Activated CD4-positive, alpha-beta T cell treated with anti-CD3 and anti-CD28 coated beads for 48 hours (primary cell): ENCODE measurements at places on chromosomes 4 and X.

GRCh38 chr4:122635205-122635604 is 14.3 kb upstream of the IL21 start:
- DNase-seq = no peak

DNA sequence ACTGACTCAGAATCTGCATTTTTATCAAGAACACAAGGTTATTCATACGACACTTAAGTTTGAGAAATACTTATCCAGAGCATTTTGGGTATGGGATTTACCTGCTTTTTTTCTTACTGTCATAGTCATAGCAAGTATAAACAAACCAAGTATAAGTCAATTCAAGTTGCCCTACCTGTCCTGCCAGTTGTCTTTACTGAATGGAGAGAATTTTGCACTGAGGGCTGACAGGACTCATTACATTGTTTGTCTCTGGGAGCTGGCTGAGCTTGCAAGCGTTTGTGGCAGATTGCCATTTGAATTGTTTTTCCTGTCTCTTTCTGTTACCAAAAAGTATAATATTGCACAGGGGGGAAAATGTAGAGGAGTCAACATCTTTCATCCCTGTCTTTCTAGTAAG is 278.9 kb upstream of the MAGEC2 start:
- DNase-seq = no peak

DNA sequence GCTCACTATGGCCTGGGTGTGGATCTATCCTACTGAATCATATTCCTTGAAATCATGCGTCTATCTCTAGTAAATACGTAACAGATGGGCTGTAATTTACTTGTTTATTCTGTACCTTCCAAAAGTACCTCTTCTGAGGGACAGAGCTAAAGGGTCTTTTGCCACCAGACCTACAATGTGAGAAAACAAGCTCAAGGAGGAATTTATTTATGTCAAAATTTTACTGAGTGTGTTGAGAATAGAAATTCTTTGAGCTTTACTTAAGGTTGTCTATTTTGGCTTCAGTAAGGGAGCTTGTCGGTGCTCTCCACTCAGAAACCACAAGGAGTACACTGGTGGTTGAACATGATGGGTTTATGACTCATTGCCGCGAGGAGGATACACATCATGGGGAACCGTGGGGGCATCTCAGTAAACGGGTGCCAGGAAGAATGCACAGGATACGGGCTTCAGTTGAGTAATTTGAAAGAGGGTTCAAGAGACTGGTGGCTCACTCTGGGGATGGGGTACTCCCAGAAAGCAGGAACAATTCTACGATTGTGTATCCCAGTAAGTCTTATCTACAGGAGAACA is 3.0 kb downstream of the ANK2 start:
- DNase-seq = no peak

DNA sequence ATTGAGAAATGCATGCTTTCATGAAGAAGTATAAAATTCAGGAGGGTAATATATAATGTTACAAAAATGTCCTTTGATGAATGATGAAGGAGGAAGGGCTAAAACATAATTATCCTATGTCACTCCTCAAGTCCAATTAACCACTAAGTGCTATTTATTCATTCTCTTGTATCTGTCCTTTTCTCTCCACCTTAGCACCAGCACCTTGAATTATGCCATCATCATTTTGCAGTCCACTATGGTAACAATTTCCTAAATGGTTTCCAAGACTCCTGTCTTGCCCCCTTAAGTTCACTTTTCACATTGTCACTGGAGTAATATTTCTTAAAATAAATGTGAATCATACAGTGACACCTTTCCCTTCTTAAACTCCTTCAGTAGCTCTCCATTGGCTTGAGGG is 756.3 kb downstream of the STPG2 start:
- DNase-seq = no peak

DNA sequence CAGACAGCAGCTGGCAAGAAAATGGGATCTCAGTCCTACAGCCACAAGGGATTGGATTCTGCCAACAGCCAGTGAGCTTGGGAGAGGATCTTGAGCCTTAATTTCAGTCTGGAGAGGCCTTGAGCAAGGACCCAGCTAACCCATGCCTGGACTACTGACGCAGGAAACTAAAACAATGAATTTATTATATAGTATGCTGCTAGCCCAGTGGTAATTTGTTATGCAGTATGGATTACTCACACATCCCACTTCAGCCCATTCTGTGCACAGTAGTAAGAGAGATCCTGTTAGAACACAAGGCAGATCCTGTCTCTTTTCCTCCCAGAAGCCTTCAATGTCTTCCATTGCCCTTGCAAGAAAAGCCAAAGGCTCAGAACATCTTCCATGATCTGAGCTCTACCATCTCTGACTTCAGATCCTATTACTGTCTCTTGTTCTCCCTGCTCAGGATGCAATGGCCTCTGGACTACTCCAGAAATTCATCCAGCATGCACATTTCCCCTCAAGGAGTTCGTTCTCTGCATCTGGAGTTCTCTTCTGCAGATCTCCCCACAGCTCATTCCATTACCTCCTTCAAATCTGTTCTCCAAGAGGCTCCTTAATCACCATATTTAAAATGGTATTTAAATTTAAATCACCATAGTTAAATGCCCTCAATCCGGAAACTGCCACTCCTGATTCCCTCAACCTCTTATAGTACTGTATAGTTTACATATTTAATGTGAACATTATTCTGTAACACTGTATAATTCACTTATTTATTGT is 27.6 kb downstream of the SMIM20 start:
- no peak for DNase-seq

GRCh38 chrX:40140706-40141499 is 43.1 kb upstream of the BCOR start:
- no peak for DNase-seq
